ENCODE measurements at places on chromosomes 3 and 15.

- DNase-seq, result no peak
Measured at GRCh38 chr3:162491952-162492351, 995.3 kb downstream of the OTOL1 start.

- DNase-seq, result no peak
Measured at GRCh38 chr15:68410466-68411342, 21.3 kb downstream of the ITGA11 start.

- no peak for DNase-seq
Measured at GRCh38 chr3:53350652-53351051, 3.3 kb upstream of the DCP1A start.

- no peak for DNase-seq
Measured at GRCh38 chr3:16050641-16051467, 123.6 kb upstream of the GALNT15 start.
